ENCODE measurements at places on chromosomes 2 and 18.

DNA sequence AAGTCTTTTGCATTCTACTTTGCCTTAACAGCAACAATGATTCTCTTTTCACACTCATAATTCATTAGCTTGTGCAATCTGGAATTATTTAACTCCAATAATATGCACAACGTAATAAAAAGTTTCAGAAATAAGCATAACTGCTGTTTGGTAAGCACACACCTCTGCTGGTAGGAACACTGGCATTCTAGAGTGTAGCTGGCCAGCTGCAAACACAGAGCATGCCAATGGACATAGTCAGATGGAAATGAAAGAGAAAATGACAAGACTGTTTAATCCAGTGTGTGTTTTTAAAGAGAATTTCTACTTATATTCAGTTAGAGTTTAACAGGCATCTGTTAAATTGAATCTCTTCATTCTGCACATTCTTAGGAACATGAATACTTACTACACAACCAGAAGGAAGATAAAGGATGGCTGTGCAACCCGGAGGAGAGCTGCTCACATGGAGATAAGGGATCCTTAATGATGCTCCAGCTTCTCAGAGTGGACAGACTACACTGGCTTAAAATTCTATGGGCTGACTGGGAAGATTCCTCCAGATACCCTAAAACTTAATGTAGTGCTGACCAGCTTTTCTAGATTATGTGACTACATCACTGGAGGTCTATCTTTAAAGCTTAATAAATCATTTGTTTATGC is 94.6 kb upstream of the CHAC2 start:
- DNase-seq, result no peak

GRCh38 chr2:161273038-161273760 is 35.0 kb upstream of the PSMD14 start:
- DNase-seq, result peak; percentile 63

- no peak for DNase-seq
These were observed 58.2 kb downstream of the REL start for GRCh38 chr2:60939622-60940021.

- DNase-seq, result no peak
These were observed 471.3 kb downstream of the ZEB2 start for GRCh38 chr2:144048631-144049060.

- no peak for DNase-seq
These were observed 186.6 kb downstream of the MGAT5 start for GRCh38 chr2:134440336-134440909.

GRCh38 chr2:237278568-237278967 is 135.4 kb downstream of the COL6A3 start:
- DNase-seq, result no peak

DNA sequence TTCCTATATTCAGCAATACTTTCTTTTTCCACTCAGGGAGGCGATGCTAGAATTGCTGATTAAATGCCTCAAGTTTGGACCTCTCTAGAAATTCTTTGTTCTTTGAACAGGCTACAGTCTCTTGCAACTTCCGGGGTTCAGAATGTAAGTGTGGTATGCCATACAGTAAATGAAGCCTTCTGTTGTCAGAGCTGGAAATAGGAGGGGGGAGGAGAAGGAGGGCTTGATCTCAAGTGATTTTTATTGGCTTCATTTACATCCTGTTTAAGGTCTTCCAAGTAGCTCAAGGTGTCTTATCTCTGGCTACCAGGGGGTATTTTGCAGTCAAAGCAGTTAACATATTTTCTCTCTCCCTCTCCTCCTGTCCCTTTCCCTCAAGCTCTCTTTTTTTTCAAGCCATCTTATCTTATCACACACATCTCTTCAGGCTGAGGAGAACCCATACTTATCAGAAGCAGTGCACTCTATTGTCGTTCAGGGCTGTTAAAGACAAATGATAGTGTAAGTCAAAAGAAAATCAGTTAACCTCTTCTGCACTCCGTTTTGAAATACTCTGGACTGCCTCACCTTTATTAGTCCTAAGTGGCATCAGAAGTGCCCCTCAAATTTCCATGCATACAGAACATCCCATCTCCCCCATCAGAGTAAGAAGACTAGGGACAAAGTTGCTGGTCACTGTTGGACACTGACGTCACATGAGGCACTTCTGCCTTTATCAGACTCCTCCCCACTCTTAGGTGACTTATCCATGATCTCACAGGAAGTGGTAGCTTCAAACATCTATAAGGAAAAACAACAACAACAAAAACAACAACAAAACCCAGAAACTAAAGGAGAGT is 112.2 kb downstream of the ZNF521 start:
- DNase-seq, result no peak

All from NCI-H2081 (cell line).